ENCODE measurements at places on chromosomes 2 and 18. TPM values are rescaled to one million over a fixed set of nuclear protein-coding genes. Genes with fewer than 3 reads are reported as not detected.

SPDYA gene
- total RNA-seq, result not detected

TTC21B gene
- 5.9 TPM for total RNA-seq

SLC4A5 gene
- total RNA-seq, result 0.07 TPM

STK39 gene
- 19.6 TPM for total RNA-seq

TDRD15 gene
- not detected for total RNA-seq

CELF4 gene
- total RNA-seq, result not detected

SLC40A1 gene
- total RNA-seq, result 1.8 TPM

FNDC4 gene
- 3.7 TPM for total RNA-seq

VSNL1 gene
- not detected for total RNA-seq

PARD3B gene
- total RNA-seq, result 1.1 TPM

TSPYL6 gene
- total RNA-seq, result not detected

FAP gene
- total RNA-seq, result 0.15 TPM

ACMSD gene
- not detected for total RNA-seq

CRYGD gene
- not detected for total RNA-seq

FSHR gene
- total RNA-seq, result not detected

CDH20 gene
- total RNA-seq, result not detected

SERPINB13 gene
- not detected for total RNA-seq

SLC14A1 gene
- not detected for total RNA-seq

SLC9A2 gene
- total RNA-seq, result 2.8 TPM

DYNAP gene
- not detected for total RNA-seq

SULT1C2 gene
- 0.59 TPM for total RNA-seq

MTA3 gene
- total RNA-seq, result 35.0 TPM

G6PC2 gene
- not detected for total RNA-seq

VWA3B gene
- 0.33 TPM for total RNA-seq

ABCB6 gene
- 39.6 TPM for total RNA-seq

GLI2 gene
- 16.6 TPM for total RNA-seq

ERBB4 gene
- not detected for total RNA-seq

AQP12B gene
- total RNA-seq, result not detected

CTAGE1 gene
- total RNA-seq, result not detected

NUP35 gene
- total RNA-seq, result 30.1 TPM

TGOLN2 gene
- 84.0 TPM for total RNA-seq

FBXO48 gene
- 0.55 TPM for total RNA-seq

DRC1 gene
- total RNA-seq, result 0.31 TPM

WDR35 gene
- 14.5 TPM for total RNA-seq

TSGA10 gene
- 2.0 TPM for total RNA-seq

CDH19 gene
- 0.97 TPM for total RNA-seq

CGREF1 gene
- 7.8 TPM for total RNA-seq

SAP130 gene
- total RNA-seq, result 10.8 TPM

PXDN gene
- 11.0 TPM for total RNA-seq

CFAP65 gene
- total RNA-seq, result 0.48 TPM

COLEC11 gene
- 0.70 TPM for total RNA-seq

THADA gene
- 22.5 TPM for total RNA-seq

VIL1 gene
- total RNA-seq, result 0.20 TPM

EML6 gene
- 1.5 TPM for total RNA-seq

FRZB gene
- 0.12 TPM for total RNA-seq

Data from A549 treated with Mapracorat at 1 μM for 4 hours (cell line).